Kidney epithelial cell (primary cell): ENCODE measurements at places on chromosomes 7 and 10.

DNA sequence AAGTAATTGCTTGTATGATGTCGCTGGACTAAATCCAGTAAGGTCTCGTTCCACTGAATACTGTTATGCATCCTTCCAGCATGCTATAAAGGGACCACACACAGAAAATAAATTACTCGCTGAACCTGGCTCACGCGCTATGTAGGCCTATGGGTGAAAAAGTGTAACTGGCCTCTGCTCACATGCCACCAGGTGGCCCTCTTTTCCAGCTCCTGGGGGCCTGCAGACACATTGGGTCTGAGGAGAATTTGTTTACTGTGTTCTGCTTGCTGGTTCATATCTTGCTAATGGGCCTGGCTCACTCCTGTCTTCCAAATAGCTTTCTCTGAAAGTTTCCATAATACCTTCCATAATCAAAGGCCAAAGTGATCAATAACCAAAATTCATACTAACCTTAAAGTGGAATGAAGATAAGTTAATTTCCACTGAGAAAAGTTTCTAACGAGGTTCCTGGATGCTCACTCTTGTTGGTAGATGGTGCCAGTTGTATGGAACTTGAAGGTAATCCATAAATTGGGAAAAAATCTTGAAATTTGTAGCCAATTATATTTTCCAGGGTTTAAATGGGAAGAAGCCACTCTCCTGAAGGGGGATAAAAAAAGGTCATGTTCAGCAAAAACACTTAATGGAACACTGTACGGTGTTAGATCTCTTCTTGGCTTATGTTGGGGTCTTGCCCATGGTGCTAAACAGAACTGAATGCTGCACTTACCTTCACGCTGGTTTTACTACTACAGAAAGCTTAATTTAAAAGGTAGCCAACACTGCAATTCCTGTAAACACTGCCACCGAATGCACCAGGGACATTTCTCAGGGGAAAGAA lies 27.0 kb upstream of the ZPBP start:
- no peak for DNase-seq

DNA sequence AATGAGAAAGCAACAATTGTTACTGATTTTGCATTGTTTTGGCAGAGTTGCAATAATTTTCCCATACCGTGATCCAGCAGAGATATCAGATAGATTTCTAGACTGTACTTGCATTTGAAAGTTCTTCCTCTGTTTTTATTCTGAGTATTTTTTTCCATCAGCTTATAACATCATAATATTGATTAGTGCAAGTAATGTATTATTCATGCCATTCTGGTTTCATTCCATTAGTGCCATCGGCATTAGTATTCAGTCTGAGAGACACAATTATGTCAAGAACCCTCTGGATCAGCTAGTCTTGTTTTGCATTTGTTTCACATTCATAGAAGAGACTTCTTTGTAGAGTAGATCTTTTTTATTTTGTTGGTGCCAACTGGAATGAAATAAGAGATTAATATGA lies 304.0 kb downstream of the BBS9 start:
- DNase-seq, result no peak

DNA sequence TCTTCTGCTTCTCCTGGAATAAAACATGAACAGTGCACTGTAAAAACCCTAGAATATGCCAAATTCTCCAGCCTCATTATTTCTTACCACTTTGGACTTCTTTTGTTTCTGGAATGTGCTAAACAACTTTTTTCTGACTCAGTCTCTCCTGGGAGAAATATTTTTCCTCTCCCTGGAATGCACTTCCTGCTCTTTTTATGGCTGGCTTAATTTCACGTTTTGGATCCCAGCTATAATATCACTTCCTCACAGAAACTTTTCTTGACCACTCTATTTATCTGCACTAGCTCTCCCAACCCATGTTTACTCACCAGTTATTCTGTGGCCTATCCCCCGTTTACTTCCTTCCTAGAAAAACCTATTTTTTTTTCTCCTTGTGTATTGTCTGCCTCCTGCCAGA lies 26.7 kb downstream of the ABCB5 start:
- DNase-seq, result no peak

DNA sequence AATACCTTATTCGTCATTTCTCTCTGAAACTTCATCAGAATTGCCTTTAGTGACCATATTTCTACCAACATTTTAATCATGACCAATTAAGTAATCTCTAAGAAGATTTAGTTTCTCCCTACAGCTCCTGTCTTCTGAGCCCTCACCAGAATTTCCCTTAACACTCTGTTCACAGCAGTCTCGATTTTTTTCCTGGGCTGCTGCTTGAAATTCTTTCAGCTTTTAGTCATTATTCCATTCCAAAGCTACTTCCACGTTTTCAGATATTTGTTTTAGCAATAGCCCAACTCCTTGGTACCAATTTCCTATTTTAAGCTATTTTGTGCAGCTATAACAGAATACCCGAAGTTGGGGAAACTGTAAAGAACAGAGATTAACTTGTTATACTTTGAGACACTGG lies 192.4 kb upstream of the DKK1 start:
- DNase-seq, result no peak

GRCh38 chr10:11913079-11913641 lies 90.0 kb downstream of the PROSER2 start:
- no peak for DNase-seq

- no peak for DNase-seq
Observed at GRCh38 chr10:131186547-131187253, 124.8 kb downstream of the TCERG1L start.

- DNase-seq, result no peak
Observed at GRCh38 chr10:9043466-9043865, 989.0 kb downstream of the GATA3 start.

- no peak for DNase-seq
Observed at GRCh38 chr7:2273866-2274265, 31.8 kb downstream of the NUDT1 start.

GRCh38 chr10:84348860-84349259 lies 20.5 kb downstream of the CCSER2 start:
- DNase-seq, result no peak

GRCh38 chr7:39509436-39509835 lies 56.8 kb upstream of the YAE1 start:
- DNase-seq, result no peak

DNA sequence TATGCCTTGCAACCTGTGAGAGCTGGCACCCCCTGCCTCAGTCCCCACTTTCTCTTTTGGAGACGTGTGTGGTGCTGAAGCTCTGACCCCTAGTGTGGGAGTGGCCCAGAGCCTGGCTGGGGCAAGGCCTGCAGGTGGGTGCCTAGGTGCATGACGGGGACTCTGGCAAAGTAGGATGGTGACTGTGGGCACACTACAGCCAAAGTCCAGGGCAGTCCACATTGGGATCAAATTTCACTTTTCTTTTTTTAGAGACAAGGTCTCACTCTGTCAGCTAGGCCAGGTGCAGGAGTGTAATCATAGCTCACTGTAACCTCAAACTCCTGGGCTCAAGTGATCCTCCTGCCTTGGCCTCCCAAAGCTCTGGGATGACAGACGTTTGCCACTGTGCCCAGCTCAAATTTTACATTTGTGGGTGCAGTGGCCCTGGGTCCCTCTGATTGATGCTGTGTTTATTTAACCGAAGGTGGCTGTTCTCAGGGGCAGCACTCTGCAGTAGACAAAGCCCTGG lies 52.3 kb downstream of the NEURL1 start:
- DNase-seq, result no peak

DNA sequence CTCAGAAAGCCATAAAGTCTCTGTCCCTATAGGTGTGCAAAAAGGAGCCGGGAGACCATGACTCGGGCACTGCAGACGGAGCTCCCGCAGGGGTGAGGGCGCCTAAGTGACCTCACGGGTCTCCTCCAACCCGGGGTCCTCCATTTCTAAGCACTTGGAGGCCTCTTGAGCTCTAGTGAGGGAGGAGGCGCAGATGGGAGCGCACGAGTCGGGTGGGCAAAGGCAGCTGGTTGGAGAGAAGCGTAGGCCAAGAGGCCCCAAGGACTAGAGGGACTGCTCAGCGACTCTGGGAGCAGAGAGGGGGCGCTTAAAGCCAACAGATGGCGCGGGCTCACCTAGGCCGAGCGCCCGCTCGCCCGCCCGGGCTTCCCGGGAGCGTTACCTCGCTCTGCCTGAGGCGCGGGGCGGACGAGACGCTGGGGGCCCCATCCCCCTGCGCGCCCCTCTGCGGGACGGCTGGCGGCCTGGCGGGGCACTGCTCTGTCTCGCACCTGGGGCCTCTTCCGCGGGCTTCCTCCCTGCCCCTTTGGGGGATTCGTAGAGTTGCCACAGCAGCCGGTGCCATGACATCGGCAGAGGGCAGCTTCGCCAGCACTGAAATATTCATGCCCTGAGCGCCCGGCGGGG lies 523 bp upstream of the CDH23 start:
- no peak for DNase-seq

DNA sequence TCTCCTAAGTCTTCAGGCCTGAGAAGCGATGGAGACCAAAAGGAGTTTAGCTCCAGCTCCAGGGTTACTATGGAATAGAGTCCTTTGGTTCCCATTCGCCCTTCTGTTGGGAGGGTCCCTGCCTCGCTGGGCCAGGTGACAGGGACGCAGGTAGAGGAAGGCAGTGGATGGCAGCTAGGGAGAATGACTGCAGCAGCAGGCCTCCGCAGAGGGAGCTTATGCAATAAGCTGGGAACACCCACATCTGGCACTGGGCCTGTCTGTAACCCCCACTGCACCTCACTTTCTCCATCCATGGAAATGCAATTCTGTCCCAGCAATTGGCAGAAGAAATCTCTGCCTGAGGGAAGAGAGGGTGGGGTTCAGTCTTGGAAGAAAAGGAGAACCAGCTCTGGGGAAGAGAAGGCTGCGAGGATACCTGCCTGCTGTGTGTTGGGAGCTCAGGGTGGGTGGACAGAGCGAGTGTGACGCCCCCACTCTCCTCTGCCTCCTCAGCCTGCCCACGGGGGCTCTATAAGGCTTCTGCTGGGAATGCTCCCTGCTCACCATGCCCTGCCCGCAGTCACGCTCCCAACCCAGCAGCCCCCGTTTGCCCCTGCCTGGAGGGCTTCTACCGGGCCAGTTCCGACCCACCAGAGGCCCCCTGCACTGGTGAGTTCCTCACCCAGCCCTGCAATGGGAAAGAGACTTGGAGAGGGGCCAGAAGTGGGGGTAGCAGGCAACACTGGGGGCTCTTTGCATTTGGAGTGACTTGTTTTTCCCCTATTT lies 10.3 kb downstream of the EPHB6 start:
- no peak for DNase-seq

- no peak for DNase-seq
Observed at GRCh38 chr10:125415006-125415633, 254.8 kb upstream of the CTBP2 start.

DNA sequence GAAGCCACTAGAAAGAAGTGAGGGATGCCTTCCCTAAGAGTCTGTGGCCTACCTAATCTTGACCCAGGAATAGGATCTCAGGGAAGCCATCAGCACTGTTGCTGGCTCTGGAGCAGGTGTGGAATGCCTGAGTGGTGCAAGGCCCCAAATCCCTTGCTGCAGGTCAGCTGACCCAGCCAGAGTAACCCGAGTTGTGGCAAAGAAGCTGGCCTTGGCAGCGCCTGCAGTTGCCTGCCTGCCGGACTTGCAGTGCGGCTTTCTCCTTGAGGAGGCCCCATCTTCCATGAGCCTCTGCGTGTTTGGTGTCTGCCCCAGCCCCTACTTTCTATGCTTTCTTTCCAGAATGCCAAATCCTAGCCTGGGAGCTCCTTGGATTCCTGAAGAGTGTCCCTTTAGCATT lies 5.8 kb downstream of the KIAA1217 start:
- no peak for DNase-seq

- no peak for DNase-seq
Observed at GRCh38 chr7:13097499-13097898, 410.1 kb downstream of the ARL4A start.

GRCh38 chr10:117136391-117136975 lies 1.6 kb downstream of the VAX1 start:
- DNase-seq, result no peak

DNA sequence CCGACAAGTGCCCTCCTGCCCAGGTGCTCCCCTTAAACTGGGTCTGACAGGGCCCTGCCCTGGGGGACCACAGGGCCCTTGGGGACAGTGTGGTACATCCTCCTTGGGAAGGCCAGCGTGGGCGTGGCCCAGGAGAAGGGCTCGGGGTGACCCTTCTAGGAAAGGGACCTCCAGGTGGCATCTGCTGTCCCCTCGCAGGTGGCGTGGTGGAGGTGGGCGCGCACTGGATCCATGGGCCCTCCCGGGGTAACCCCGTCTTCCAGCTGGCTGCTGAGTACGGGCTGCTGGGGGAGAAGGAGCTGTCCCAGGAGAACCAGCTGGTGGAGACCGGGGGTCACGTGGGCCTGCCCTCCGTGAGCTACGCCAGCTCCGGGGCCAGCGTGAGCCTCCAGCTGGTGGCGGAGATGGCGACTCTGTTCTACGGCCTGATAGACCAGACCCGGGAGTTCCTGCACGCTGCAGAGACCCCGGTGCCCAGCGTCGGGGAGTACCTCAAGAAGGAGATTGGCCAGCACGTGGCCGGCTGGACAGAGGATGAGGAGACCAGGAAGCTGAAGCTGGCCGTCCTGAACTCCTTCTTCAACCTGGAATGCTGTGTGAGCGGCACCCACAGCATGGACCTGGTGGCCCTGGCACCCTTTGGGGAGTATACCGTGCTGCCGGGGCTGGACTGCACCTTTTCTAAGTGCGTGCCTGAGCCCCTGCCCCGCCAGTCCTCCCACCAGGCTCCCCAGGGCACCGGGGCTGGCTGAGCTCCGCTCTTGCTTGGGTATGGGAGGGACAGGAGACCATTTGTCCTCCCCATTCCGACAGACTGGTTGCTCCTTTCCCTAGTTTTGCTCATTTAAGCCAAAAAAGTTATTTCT lies 972 bp downstream of the PAOX start:
- no peak for DNase-seq

DNA sequence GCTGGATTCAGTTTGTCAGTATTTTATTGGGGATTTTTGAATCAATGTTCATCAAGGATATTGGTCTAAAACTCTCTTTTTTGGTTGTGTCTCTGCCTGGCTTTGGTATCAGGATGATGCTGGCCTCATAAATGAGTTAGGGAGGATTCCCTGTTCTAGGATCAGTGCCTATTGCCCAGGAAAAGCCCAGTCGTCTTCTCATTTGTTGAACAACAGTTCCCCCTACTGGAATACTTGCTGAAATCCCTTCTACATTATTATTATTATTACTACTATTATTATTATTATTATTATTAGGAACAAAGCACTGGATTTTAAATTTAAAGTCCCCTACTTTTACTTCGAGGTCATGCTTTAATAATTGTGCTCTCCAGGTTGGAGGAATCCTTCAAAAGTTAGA lies 528.9 kb downstream of the MAGI2 start:
- DNase-seq, result no peak

DNA sequence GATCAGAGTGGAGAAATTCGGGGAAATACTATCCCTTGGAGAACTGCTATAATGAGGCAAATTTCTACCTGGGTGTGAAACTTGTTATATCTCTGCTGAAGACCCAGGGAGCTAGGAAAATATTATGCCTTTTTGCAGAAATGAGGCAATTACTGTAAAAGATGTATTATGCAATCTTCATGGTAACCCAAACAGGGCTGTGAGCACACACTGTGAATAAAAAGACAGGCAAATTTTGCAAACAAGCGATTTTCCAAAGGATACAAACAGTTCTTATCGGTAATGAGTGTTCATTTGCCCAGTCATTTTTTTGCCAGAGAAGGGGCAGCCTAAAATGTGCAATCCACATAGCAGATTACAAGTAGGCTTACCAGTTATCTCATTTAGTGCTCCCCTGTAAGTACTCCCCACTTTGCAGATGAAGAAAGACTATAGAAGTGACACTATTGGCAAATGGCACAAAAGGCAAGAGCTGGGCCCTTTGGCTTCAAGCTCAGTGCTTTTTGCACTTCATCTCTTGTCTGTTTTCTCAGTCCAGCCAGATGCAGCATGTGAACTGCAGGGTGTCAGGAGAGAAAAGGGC lies 205.8 kb downstream of the HECW1 start:
- DNase-seq, result no peak

- no peak for DNase-seq
Observed at GRCh38 chr10:127151981-127152699, 44.3 kb downstream of the INSYN2A start.

- DNase-seq, result no peak
Observed at GRCh38 chr7:105580022-105580740, 1.1 kb downstream of the EFCAB10 start.
